ENCODE measurements at places on chromosomes 1 and 21.
A peak's percentile ranks its signal among the peaks of the same experiment; 100 is the strongest.

GRCh38 chr1:232440325-232441035 lies 189.5 kb downstream of the SIPA1L2 start:
- no peak for DNase-seq

DNA sequence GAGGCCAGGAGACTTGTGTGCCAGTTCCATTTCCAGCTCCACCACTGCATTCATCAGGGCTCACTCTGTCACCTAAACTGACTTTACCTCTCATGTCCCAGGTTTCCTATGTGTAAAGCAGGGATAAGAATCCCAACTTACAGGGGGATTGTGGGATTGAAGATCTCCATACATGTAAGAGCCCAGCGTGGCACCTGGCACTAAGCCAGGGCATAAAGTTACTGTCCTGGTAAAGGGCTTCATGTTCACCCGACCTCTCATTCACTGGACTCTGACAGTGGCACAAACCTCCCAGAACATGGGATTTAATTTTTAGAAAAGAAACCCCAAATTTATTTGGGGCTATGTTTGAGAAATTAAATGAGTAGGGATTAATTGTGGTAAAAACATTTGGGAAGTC lies 8.9 kb upstream of the IGFN1 start:
- no peak for DNase-seq

DNA sequence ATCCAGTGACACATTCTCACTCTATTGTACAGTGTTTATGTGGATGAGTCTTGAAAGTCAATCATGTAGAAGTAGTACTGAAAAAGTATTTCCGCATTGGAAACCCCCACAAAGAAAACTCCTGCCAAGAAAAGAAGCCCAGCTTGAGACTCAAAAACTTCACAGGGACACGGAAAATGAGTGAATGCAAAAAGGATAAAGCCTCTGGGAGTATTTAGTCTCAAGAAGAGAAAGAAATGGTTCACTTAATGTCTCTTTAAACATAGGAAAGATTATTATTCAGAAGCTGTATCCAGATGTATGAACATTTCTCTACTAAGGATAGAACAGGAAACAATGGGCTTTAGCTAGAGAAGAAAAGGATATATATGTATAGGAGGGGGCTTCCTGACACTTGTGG lies 304.5 kb downstream of the BARHL2 start:
- no peak for DNase-seq

GRCh38 chr1:20903437-20903836 lies 116.3 kb upstream of the HP1BP3 start:
- DNase-seq: no peak

- DNase-seq: peak; percentile 44
Observed at GRCh38 chr1:114126261-114127095, 27.2 kb downstream of the SYT6 start.

- no peak for DNase-seq
Observed at GRCh38 chr1:165703648-165704047, 5.3 kb upstream of the ALDH9A1 start.

GRCh38 chr1:29563571-29563970 lies 327.2 kb downstream of the PTPRU start:
- no peak for DNase-seq

All from GM13977 (cell line).